Camera-type eye (tissue), 1 donor: ENCODE measurements at places on chromosomes 16 and 17. TPM values are rescaled to one million over a fixed set of nuclear protein-coding genes. Genes with fewer than 3 reads are reported as not detected.

Gene SPATA32
- not detected for total RNA-seq

Gene PNMT
- total RNA-seq, result 1.2 TPM

Gene CD300LB
- 0.71 TPM for total RNA-seq

Gene PRSS27
- total RNA-seq, result 2.0 TPM

Gene AMFR
- 170 TPM for total RNA-seq
